NCI-H2029 treated with DMSO at 0.1 percent for 48 hours (cell line): ENCODE measurements at places on chromosomes 3 and 15.

DNA sequence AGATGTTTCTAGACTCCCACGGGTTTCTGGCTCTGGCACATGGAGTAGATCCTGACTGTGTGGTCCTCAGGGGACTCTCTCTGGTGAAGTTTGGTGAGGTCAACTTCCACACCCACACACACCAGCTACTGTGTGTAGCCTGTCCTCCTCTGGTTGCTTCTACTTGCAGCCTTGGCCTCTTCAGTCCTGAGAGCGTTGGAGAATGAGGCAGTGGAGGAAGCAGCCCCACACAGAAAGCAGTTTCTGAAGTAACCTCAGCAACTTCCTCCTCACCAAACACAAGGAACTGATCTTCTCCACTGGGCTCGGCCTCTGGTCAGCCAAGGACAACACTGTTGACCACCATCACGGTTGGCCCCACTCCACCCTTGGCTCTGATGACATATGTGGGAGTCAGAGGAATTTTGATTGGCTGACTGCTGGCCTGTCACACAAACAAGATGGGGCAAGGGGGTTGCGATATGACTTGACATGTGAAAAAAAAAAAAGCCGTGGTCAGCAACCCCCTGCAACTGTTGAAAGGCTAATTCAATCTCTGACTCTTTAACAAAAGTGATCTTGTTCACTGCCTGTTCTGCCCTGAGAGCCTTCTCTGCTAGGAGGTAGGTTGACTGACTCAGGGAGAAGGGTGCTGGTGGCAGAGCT lies 19.6 kb downstream of the CD86 start:
- no peak for DNase-seq

DNA sequence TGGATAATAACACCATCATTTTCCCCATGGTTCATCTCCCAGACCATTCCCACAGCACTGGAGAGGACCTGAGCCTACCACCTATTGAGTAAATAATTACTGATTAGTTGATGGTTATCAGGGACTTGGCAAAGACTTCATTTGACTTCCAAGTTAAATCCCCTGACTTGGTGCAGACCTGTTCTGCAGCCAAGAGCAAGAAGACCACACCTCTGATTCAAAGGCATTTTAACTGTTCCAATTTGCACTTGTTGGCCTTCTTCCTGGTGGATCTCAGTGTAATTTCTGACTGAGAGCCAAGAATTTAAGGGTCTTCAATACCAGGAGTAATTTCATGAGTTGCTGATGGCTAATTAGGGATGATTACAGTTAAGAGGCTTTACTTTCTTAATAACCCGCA lies 24.0 kb downstream of the THSD4 start:
- no peak for DNase-seq

DNA sequence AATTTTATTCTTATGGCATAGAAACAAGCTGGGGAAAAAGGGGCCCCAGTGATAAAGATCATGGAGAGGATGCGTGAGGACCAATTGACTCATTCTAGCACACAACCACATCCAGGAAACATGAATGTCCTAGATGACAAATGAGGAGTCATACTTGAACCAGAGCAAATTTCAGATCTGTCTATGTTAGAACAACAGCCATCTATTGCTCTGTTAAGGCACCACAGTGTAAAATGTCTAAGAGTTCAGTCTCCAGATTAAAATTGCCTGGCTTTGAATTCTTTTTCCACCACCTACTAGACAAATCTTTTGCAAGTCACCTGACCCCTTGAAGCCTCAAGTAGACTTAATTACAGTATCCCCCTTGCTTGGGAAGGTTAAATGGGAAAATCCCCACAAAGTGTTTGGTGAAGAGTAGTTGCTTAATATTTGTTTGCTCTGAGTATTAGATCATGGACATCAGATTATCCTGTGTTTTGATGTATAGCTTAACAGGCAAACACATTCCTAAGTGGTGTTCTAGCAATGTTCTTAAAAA lies 258.7 kb upstream of the TGFBR2 start:
- DNase-seq, result no peak

DNA sequence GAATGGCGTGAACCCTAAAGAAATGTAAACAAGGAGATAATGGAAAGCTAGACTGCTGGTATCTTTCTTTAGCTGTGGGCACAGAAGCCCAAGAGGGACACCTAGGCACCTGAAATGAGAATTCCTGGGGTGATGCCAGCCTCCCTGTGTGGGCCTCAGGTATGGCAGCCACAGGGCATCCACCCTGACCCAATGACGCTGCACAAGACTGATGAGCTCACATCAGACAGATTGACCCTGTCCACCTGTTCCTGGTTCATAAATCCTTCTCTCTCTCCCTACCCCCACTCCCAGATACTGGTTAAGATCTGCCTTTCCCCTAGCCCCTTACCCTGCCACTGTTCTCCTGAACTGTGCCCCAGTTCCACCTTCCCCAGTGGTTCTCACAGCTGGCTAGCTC lies 1.5 kb downstream of the GLB1 start:
- no peak for DNase-seq

- no peak for DNase-seq
Observed at GRCh38 chr3:38601956-38602550, 47.4 kb downstream of the SCN5A start.

DNA sequence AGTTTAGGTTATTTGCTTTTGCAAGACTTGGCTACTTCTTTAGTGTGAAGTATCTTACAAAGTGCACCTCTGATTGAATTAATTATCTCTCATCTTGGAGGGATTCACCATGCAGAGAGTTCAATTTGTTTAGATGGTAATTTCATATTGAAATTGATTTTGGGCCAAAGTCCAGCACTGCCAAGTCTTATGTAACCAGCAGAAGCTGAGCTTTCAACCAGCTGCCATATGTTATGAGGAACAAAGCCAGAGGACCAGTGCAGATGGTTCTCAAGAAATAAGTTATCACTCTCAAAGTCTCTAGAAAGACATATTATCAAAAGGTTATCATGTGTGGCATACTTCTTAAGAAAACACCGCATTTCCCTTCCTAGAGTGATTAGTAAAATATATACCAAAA lies 29.0 kb downstream of the ABHD6 start:
- DNase-seq, result no peak
